NCI-H82 (cell line): ENCODE measurements at places on chromosomes 12 and 14.

GRCh38 chr12:55728186-55728938 lies 447 bp downstream of the CD63 start:
- DNase-seq, result peak; percentile 55

- no peak for DNase-seq
Observed at GRCh38 chr14:61752626-61753025, 9.6 kb upstream of the SNAPC1 start.

GRCh38 chr12:111339321-111339938 lies 29.5 kb downstream of the PHETA1 start:
- DNase-seq, result no peak

DNA sequence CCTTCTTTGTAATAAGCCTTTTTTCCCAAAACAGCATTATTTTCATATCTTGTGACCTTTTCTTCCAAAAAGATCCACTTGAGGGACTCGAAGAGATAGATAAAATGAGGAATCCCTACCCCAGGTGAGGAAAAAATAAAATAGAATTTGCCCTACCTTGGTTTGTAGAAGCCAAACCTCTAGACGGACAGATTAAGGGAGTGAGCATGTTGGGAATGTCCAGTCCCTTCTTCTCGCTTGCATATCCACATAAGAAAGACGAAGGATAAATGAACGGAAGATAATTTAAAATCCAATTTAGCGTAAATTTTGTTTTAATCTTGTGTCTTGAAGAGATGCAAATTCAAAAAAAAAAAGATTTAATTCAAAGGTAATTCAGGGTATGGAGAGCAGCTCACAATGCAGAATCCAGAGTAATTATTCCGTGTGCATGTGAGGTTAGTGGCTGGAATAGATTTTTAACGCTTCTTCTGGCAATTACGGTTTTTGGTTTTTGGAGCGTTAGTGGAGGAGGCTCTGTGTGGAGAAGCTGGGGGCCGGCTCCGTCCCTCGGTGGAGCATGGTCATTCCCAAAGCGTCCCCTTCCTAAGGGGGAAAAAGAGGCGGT lies 1.5 kb downstream of the GRIN2B start:
- no peak for DNase-seq

DNA sequence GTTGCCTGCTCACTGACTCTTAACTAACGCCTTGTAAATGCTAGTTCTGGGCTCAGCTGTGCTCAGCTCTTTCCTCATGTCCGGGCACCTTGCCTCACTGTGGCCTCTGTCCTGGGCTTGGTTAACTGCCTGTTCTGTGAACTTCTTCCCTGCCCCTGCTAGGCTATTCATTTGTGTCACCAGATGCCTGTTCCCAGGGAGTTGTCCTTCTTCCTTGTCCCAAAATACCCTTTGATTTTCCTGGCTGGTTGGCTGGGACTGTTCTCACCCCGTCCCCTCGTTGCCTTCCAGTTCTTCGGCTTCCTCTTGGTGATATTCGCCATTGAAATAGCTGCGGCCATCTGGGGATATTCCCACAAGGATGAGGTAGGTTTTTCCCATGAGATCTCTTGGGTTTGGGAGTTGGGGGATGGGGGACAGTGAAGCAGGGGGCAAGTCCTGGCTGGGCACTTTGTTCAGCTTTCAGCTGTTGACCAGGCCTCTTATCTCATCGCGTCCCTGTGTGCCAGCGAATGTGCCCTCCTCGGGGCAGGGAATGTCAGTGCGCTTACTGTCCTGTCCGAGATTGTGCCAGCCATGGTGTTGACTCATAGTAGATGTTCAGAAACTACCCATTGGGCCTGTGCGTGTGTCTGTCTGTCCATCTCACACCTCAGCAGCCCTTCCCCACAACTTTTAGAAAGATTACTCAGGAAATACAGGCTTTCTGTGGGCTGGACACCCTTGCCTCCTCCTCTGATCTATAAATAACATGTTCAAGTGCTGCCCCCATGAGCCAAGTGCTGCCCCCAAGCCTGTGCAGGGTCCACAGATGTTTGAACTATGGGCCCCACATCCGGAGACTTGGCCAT lies 33.1 kb downstream of the CD9 start:
- no peak for DNase-seq

- DNase-seq, result no peak
Observed at GRCh38 chr14:59699442-59699841, 122.8 kb upstream of the CCDC175 start.

GRCh38 chr12:979349-979748 lies 11.7 kb upstream of the ERC1 start:
- no peak for DNase-seq

DNA sequence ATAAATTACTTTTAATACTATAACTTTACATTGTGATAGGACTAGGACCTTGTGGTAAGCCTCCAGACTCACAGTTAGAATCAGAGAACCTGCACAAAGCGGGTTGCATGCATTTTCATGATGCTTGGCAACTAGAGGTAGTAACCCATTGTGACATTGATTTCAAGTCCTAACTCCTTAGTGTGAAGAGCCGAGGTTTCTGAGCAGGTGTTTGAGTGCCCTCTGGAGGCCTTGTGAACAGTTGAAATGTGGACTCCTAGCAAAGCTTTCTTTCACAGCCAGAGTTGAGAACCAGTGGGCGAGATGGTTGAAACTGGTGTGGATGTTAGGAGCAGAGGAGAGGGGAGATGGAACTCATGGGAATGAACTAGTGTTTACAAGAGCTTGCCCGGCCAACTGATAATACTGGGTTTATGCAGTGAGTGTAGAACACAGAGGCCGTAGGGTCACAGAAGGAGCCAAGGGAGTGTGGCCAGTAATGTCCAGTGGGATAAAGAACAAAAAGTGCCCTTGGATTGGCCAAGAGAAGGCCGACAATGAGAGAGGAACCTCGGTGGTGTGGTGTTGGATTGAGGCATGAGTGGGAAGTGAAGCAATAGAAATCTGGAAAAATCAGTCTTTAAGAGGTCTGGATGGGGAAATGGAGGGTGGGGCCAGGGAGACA lies 10.9 kb downstream of the ZNF664 start:
- DNase-seq, result peak; percentile 83

DNA sequence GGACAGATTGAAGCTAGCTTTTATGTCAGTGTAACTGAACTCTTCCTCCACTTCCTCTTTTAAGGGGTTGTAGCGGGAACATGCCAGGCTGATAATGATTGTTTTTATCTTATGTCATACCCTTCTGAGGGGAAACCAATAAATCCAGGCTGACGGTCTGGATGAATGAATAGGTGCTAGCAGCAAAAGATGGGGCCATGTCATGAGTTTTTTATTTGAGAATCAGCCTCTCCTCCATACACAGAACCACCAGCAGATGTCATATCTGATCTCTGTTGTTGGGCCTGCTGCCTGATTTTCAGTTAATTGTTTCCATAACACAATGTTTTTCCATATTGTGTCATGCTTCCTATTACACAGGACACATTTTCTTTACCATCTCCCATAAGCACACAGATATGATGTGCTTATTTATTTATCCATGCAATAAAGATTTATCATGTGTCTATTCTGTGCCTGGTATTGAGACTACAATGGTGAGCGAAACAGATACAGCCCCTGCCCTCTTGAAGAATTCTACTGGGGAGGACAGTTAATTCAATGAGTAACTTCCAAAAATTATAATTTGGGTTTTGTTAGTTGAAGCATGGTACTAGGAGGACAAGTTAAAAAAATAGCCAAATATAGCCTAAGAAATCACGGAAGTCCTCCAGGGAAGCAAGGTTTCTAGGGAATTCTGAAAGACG lies 33.6 kb upstream of the CRY1 start:
- DNase-seq, result peak; percentile 46

- DNase-seq, result no peak
Observed at GRCh38 chr12:71426300-71427047, 13.1 kb upstream of the LGR5 start.

- peak; percentile 97 for DNase-seq
Observed at GRCh38 chr14:58107947-58108552, 44.0 kb downstream of the ARMH4 start.

DNA sequence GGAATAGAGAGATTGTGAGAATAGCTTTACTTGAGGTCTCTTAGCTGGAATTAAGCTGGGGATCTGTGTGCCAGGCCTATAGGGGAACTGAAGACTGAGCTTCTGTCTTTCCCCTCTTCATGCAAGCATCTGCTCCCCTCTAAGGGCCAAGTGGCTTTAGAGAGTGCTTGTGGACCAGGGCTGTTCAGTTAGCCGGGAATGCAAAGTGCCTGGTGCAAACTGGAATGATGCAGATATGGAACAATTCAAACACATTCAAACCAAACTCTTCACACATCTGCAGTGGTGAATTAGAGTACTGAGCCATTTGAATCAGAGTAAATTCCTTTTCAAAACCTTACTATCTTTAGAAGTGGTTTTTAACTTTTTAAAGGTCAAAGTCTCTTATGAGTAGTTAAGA lies 99.0 kb downstream of the LIN7A start:
- DNase-seq, result peak; percentile 17

DNA sequence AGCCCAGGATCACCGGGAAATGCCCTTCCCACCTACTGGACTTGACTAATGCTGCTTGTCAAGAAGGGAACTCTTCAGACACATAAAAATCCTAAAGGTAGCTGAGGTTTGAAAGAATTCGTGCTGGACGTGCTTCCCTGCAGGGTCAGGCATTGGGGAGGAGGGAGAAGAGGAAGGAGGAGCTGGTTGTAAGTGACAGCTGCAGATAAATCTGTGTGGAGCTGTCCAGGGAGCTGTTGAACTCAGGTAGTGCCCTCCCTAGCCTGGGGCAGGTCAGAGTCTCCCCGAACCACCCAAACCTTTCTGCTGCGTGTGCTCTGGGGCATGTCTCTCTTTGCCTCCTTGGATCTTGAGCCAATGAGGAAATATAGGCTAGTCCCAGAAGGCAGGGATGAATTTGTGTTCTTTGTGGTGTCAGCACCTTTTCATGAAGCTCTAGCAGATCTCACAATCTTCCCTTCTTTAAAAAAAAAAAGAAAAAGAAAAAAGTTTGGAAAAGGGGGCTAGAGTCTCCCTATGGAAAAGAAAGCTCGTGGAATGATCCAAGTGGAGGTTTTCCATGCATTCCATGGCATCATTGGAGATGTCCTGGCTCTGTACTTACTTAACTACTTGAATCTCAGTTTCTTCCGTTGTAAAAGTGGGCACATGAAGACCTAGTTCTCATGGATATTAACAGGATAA lies 23.6 kb upstream of the FOS start:
- no peak for DNase-seq

DNA sequence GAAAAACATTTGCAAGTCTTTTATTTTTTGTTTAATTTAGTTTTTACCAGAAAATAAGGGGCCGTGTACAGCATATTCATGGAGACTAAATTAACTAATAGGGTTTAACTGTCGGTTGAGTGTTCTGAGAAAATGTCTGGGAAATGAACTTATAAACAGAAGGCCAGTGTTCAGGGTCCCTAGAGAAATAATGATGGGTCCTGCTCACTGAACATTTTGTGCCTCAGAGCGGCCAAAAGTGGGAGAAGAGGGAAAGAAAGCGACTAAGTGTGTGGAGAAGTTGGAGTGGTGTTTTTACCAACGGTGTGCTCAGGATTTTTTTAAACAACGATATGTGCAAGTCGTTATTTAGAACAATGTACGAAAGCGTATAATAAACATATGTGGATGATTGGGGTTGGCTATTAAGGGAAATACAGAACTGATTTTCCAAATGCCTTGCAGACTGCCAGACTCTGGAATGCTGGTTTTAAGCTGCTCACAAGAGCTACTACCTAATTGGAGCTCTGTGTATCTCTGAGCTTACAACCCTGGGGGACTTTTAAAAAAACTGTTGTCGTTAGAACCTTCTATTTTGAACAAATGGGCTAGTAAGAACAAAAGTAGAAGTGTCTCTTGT lies 166.7 kb downstream of the SLC38A4 start:
- DNase-seq, result no peak

GRCh38 chr14:29352706-29353080 lies 575.0 kb downstream of the PRKD1 start:
- DNase-seq, result no peak

DNA sequence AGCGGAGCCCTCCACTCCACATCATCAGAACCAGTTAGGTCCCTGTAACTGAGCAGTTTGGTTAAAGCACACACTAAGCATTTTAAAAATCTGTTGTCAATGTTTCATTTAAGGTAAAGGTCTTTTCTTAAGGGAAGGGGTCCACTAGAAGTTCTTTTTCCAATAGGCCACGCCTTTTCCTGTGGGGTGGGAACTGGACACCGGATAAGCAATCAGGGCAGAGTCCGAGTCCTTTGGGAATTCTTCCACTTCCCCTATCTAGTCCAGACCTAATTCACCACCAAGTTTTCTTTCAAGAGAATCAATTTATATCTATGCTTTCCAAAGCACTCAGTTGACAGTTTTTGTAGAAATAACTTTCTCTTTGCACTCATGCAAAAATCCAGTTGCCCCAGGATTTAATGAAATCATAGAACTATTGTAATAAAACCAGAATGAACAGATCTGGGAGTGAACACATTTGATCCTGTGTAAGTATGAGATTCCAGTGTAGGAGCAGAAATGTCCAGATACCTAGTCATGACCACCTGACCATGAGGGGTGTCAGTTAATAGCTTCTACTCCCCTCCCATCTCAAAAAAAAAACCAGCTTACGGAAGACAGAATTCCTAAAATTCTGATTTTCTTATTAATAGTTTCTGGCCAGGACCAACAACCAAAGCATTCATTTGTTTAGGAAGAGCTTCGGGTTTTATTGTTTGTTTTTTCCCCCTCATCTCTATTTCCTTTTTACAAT lies 11.7 kb downstream of the VPS37B start:
- DNase-seq, result no peak

GRCh38 chr14:50658203-50658602 lies 9.9 kb downstream of the SAV1 start:
- no peak for DNase-seq

DNA sequence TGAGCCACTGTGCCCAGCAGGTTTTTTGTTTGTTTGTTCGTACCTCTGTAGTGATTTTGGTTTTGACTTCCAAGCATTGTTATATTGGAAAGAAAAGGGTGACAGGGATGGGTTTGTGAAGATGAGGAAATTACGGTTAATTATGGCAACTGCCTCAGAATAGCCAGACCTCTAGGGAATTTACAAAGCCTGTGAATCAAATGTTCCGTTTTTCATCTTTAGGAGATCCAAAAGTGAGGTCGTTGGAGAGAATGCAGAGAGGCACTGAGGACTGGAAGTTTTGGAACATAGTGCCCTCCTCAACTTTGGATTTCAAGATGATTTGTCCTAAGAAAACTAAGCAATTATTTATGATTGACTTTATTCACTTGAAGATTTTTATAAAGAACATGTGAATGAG lies 54.5 kb upstream of the EVL start:
- DNase-seq, result no peak

DNA sequence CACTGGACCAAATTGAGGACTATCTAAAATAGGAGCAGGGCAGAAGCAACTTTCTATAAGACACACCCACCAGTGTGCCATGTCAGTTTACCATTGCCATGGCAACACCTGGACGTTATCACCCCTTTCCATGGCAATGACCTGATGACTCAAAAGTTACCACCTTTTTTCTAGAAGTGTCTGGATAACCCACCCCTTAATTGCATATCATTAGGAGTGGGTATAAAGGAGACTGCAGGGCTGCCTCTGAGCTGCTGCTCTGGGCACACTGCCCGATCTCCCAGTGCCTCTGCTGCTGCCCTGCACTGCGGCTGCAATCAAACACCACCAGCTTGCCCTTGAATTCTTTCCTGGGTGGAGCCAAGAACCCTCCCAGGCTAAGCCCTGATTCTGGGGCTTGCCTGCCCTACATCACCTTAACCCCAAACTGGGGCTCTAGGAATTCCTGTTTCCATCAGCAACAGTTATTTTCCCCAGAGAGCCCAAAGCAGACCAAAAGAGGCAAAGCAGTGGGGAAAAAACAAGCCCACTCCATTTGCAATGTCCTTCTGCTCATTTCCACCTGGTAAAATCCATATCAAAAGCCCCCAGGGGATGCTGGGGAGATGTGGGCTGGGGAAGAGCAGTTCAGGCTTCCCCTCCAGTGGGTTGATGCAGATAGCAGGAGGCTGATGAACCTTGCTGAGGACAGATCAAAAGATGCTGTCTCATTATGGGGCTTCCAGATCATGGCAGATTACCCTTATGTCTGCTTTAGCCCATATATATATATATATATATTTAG lies 129.5 kb upstream of the NCOR2 start:
- DNase-seq, result no peak
